ENCODE measurements at places on chromosomes 1 and 21.
A peak's percentile ranks its signal among the peaks of the same experiment; 100 is the strongest.

- no peak for DNase-seq
These were observed 105.4 kb downstream of the ATP6V1G3 start for GRCh38 chr1:198435056-198435455.

GRCh38 chr21:43806017-43806710 lies 16.8 kb downstream of the RRP1 start:
- DNase-seq = no peak

GRCh38 chr21:19048098-19048672 lies 644.6 kb upstream of the TMPRSS15 start:
- DNase-seq = no peak

DNA sequence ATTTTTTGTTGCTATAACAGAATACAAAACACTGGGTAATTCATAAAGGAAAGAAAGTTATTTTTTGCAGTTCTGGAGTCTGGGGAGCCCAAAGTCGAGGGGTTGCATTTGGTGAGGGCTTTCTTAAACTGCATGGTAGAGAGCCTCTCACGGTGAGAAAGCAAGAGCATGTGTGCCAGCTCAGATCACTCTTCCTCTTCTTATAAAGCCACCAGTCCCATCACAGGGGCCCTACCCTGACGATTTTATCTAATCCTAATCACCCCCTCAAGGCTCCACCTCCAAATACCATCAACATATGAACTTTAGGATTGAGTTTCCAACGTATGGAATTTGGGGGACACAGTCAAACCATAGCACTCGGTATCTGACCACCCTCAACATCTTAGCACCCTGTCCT lies 1.0 kb upstream of the STRIP1 start:
- DNase-seq = no peak

GRCh38 chr1:111615870-111616715 lies 3.5 kb upstream of the RAP1A start:
- DNase-seq = no peak

DNA sequence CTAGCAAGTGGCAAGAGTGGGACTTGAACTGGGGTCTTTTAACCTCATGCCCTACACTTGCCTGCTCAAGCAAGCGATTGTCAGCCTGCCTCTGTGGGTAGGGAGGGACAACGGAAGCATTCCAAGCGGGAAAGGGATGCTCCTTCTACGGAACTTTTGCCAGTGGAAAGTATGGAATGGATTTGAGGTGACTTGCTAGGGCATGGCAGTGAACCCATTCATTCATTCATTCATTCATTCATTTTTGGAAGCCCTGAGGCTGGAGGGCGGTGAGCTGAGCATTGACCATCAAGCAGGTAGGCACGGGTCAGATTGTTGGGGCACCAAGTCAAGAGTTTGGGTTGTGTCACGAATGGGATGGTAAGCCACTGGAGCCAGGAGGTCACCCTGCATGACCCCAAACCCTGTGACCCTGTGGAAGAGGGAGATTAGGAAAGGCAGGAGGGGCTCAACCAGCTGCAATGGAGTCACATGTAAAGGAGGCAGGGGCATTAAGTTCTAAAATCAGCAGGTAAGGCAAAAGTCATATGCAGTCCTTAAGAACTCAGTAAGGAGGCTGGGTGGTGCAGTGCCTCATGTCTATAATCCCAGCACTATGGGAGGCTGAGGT lies 11.8 kb upstream of the CITED4 start:
- no peak for DNase-seq

GRCh38 chr1:160163615-160164014 lies 12.2 kb downstream of the ATP1A4 start:
- no peak for DNase-seq

GRCh38 chr1:197737916-197738315 lies 37.4 kb downstream of the DENND1B start:
- no peak for DNase-seq

DNA sequence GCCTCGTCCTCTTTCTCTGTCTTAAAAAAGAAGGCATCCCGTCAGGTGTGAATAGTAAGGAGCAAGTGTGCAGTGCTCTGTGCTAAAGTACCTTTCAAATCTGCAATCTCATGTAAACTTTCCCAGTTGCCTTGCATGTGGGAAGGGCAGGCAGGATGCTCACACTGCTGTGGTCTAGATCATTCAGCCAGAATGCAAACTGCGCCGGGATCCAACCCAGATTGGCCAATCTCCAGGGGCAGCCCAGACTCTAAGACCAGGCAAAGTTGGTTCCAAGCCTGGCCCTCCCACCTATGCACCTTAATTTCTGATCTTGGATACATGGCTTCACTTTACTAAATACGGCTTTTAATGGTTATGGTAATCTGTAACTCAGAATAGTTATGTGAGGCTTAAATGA lies 3.2 kb upstream of the MAP1LC3C start:
- DNase-seq = no peak

- DNase-seq = no peak
These were observed 106.5 kb downstream of the SPATA46 start for GRCh38 chr1:162270016-162270770.

DNA sequence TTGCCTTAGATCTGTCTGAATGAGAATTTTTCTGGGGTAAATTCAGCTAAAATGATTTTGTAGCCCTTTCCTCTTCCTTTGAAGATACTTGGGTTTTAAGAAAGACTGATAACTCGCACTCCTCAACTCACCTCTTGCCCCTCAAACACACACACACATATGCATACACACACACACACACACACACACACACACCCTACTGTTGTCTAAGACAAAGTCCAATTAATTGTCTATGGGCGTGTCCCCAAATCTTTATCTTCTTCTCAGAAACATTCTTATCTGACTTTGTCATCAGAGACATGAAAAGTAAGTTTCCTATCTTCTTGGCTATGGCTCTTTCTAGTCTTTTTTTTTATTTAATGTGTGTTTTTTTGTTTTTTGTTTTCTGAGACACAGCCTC lies 36.1 kb upstream of the SMYD2 start:
- DNase-seq = no peak

DNA sequence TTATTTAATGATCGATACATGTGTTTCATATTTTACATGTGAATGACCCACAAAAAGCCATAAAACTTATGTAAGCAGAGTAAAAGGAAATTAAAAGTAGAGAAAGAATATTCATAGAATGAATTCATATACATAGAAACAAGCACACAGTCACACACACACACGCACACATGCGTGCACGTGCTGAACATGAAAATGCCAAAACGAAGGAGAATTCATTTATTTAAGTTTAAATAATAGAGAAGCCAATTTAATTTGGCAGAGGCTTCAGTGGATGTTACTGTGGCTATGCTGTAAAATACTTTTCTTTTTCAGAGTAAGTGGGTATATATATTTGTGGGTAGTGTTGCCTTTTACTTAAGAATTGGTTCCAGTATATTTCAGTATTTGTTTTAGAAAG lies 145.0 kb upstream of the C21orf91 start:
- DNase-seq = no peak

- DNase-seq = no peak
These were observed 27.7 kb downstream of the GIPC2 start for GRCh38 chr1:78073441-78073840.

- DNase-seq = no peak
These were observed 23.5 kb upstream of the WNT4 start for GRCh38 chr1:22166439-22166838.

- no peak for DNase-seq
These were observed 21.4 kb downstream of the WNT4 start for GRCh38 chr1:22121421-22121911.

DNA sequence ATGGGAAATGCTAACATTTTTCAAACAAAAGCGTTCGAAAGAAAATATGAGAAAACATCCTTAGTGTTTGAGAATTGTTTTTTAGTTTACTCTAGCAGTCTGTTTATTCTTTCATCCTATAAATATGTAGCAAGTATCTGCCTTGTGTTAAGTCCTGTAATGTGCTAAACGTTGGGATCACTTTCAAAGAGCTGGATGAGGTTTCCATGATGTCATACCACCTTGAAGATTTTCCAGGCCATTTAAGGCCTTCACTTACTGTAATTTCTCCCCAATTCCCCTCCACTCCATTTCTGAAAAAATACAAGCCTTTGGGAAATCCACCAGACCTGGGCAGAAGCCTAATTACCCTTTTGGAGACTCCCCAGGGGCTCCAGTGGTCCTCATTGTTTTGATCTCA lies 24.2 kb upstream of the CTBS start:
- no peak for DNase-seq

- no peak for DNase-seq
These were observed 51.0 kb downstream of the LAMC2 start for GRCh38 chr1:183237046-183237445.

DNA sequence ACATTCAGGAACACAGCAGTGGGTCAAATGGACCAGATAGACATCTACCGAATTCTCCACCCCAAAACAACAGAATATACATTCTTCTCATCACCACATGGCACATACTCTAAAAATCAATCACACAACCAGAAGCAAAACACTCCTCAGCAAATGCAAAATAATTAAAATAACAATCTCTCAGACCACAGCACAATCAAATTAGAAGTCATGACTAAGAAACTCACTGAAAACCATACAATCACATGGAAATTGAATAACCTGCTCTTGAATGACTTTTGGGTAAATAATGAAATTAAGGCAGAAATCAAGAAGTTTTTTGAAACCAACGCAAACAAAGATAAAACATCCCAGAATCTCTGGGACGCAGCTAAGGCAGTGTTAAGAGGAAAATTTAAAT lies 49.2 kb downstream of the ZP4 start:
- DNase-seq = no peak

DNA sequence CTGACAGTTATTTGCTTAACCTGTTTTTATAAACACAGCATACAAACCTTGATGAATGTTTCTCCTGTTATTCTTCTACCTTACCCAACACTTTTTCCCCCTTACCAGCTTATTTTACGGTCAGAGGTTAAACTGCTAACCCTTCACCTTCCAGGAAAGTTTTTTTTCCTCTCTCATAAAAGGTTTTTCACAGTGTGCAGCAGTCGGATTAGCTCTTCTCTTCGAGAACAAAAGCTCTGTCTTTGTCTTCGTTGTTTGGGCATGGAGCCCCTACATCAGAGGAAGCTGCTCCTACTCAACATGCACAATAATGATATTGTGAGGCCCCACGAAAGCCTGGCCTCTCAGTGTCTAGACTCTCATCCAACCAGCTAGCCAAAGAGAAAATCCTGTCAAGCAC lies 42.0 kb downstream of the DENND1B start:
- no peak for DNase-seq

- DNase-seq = peak; percentile 61
These were observed 10.6 kb downstream of the ACTL8 start for GRCh38 chr1:17765444-17766411.

GRCh38 chr1:1438531-1439381 lies 3.3 kb downstream of the VWA1 start:
- DNase-seq = no peak

DNA sequence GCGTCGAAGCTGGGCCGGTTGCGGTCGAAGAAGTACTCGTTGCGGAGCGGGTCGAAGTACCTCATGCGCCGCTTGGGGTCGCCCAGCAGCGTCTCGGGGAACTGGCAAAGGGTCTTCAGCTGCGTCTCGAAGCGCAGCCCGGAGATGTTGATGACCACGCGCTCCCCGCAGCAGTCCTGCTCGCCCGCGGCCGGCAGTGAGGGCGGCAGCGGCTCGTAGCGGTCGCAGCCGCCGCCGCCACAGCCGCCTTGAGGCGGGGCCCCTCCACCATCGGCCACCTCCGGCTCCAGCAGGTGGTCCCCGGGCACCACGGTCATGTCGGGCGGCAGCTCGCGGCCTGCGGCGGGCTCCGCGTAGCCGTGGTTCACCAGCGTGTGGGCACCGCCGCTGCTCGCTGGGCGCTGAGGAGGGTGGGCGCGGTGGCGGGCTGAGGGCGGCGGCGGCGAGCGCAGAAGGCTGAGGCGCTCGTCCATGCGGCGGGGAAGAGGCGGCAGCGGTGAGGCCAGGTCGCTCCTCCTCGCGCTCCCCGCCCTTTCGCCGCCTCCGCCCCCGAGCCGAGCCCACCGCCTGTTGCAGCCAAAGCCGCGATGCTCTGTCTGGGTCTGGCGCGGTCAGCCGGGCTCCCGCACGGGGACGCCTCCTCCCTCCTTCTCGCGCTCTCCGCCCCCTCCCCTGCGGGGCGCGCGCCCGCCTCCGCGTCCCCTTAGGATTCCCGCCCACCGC lies at the start of gene KCNA3:
TSS of gene KCNA3 (minus strand) at position 604 of the 723 bp plus-strand sequence. CDS start at position 473, 131 bp downstream.
- DNase-seq = no peak

DNA sequence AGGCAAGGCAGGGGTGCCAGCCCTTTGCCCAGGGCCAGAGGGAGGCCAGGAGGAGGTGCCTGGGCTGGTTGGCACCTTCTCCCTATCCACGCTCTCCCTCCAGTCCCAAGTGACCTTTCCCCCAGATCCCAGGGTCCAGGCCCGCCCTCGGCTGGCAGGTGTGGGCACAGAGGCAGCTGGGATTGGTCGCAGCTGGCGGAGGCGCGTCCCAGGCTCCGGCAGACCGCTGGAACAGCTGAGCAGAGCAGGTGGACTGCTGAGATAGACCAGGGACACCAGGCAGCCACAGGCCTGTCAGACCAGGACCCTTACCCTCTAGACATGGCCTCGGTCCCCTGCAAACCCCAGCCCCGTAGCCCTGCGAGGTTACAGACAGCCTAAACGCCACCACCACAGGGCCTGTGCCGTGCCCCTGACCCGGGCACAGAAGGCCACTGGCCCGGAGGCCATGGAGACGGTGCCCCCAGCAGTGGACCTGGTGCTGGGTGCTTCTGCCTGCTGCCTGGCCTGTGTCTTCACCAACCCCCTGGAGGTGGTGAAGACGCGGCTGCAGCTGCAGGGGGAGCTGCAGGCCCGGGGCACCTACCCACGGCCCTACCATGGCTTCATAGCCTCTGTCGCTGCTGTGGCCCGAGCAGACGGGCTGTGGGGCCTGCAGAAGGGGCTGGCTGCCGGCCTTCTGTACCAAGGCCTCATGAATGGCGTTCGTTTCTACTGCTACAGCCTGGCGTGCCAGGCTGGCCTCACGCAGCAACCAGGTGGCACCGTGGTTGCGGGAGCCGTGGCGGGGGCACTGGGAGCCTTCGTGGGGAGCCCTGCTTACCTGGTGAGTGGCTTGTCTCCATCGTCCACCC lies at the start of gene SLC25A34:
TSS of gene SLC25A34 (plus strand) at position 221 of the 854 bp plus-strand sequence. CDS start at position 449, 228 bp downstream.
- DNase-seq = no peak

DNA sequence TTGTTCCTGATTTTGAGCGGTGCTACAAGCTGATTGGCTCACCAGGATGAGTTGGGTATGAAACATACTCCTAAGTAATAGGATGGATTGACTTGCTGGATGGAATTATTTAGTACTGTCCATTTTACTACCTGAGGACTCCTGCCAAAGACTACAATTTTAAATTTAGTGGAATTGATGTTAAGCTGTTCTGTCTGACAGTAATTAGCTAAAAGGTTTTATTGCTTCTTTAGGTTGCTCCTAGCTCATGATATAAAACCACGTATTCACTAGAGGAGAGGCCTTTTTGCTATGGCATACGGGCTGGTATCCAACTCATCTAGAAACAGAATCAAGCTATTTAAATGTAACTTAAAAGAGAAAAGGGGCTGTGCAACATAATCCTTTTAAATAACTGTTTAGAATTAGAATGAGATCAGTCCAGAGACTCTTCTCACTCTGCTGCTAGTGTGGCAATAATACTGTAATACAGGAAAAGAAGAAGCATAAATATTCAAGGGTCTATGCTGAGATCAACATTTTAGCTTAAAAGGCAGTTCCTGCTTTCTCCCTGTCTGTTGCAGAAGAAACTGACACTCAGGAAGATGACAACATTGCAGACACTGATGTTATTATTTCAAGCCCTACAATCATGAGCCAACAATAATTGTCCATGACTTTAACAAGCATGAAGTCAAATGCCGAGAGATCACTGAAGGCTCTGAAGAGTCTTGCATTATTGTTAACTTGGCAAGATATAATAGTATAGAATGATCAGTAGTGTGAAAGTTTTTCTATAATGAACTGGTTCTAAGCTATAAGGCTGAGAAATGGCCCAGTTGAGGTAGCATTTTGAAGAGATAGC lies 258.7 kb upstream of the ADGRL4 start:
- no peak for DNase-seq

- DNase-seq = no peak
These were observed 141.0 kb upstream of the HP1BP3 start for GRCh38 chr1:20928146-20928545.
